ENCODE measurements at places on chromosomes 1 and 21.
A peak's percentile ranks its signal among the peaks of the same experiment; 100 is the strongest.

- DNase-seq, result no peak
These were observed 22.2 kb upstream of the RAP1A start for GRCh38 chr1:111597426-111597825.

- no peak for DNase-seq
These were observed 1.4 kb downstream of the COL6A1 start for GRCh38 chr21:45982758-45983648.

GRCh38 chr21:45303751-45304475 is 16.2 kb upstream of the POFUT2 start:
- DNase-seq, result no peak

DNA sequence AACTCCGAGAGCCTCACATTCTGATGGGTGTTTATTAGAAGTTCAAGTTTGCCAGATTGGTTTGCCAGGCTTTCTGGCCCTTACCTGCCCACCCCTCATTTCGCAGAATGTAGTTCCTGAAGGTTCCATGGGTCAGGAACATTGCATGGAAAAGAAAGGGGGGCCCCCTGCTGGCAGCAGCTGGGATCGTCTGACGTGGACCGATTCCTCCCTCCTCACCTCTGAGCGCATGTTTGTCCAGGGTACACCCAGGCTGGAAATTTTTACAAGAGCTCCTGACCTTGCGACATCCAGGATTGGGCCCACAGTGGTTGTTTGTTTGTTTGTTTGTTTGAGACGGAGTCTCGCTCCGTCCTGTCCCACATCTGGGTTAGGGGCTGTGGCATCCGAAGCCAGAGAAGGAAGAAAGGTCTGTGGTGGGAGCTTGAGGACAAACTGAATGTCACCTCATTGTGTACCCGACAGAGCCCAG is 126.0 kb upstream of the TMEM51 start:
- peak; percentile 89 for DNase-seq

- no peak for DNase-seq
These were observed 12.1 kb upstream of the SLC2A7 start for GRCh38 chr1:9038338-9038650.

GRCh38 chr1:110686188-110686587 is 11.4 kb upstream of the KCNA3 start:
- no peak for DNase-seq

DNA sequence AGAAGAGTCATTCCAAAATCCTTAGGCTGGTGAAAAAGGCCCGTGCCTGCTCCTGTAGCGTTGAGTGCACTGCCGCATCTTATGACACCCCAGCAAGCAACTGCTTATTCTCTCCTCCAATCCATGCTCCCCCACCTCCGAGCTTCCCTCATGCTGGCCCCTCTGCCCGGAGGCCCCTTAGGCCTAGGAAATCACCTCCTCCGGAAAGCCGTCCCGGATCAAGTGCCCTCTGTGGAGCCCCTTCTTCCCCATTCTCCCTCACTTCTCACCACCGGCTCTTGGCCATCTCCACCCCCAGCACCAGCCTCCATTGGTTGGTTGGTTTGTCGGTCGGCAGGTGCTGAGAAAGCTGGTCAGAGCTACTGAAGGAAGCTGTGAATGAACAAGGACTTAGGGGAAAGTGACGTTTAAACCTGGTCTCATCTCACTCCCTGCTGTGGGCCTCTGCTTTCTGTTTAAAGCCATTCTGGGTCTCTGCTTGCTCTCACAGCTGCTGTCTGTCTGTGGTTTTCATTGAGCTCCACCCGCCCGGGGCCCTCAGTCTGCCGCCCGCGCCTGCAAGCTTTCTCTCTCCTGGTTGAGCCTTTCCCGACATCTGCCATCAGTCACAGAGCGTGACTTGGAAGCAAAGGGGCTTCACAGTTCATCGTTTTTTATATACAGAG is 122.2 kb downstream of the KCNN3 start:
- DNase-seq, result peak; percentile 79

- no peak for DNase-seq
These were observed 14.4 kb downstream of the LMNA start for GRCh38 chr1:156128654-156129597.

DNA sequence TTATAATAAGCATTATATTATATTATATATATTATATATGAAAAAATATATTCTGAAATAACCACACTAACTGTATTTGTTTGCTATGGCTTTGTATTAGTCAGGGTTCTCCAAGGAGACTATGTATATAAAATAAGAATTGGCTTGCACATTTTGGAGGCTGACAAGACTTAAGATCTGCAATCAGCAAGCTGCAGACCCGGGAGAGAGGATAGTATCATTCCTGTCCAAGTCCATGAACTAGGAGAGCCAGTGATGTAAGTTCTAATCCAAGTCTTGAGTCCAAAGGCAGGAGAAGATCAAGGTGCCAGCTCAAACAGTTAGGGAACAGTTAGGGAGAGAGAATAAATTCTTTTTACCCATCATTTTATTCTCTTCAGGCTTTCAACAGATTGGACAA is 639.5 kb downstream of the PLPP3 start:
- no peak for DNase-seq

DNA sequence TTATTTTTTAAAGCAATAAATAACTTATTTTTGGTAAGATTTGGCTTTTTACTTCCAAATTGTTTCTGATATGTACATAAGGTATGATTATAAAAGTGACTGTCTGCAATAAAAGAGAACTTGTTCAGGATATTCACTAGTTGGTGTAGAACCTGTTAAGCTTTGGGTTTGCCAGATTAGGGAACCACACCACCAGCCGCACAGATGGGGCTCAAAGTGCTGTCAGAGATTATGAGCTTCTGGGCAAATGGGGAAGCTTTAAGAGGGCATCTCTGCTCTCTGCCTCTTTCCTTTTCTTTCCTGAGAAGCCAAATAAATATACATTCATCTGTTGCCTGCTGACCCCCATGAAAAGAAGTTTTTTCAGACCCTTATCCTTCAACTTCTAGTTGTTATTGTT is 25.4 kb downstream of the IVNS1ABP start:
- DNase-seq, result no peak

DNA sequence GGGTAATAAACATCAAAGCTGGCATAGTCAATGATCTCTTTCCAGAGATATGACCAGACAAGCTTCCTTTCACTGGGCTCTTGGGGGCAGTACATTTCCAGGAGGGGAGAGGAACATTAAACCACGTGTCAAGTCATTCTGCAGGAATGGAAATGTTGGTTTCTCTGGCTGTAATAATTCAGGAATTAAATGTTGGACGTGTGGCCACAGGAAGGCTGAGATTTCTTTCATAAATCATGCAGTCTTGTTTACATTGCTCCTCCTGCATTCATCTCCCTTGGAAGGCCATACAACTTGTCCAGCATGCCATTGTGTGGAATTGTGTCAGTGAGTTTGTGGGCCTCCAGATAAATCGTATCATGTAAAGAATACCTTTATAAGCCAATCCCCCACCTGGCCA is 259.2 kb downstream of the ADGRL2 start:
- no peak for DNase-seq

- DNase-seq, result no peak
These were observed 195.8 kb downstream of the MATN1 start for GRCh38 chr1:30527511-30528140.

DNA sequence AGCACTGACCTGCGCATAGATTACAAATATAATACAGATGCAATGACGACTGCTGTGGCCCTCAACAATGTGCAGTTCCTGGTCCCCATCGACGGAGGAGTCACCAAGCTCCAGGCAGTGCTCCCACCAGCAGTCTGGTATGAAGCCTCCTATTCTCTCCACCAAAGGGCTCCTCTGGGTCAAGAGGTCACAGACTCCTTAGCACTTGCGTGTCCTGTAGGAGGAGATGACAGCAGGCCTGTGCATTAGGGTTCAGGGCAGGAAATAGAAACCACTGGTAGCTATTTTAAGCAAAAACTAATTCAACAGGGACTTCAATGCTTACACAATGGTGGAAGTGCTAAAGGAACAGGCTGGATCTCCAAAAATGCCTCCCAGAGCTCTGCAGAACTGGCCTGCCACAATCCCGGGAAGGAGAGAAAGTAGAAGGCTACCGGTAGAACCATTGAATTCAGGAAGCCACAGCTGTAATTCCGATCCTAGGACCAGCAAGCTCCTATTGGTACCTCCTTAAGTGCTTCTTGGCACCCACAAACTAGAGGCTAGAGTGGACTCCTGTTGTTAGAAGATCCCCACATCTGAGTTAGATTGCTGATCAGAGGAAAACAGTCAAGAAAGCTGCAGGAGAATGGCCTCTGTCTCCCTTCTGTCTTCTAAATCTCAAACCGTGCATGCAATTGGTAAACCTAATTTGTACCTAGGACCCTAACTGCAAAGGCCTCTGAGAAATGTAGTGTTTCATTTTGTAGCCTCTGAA is 12.7 kb upstream of the DYNLT5 start:
- DNase-seq, result no peak

DNA sequence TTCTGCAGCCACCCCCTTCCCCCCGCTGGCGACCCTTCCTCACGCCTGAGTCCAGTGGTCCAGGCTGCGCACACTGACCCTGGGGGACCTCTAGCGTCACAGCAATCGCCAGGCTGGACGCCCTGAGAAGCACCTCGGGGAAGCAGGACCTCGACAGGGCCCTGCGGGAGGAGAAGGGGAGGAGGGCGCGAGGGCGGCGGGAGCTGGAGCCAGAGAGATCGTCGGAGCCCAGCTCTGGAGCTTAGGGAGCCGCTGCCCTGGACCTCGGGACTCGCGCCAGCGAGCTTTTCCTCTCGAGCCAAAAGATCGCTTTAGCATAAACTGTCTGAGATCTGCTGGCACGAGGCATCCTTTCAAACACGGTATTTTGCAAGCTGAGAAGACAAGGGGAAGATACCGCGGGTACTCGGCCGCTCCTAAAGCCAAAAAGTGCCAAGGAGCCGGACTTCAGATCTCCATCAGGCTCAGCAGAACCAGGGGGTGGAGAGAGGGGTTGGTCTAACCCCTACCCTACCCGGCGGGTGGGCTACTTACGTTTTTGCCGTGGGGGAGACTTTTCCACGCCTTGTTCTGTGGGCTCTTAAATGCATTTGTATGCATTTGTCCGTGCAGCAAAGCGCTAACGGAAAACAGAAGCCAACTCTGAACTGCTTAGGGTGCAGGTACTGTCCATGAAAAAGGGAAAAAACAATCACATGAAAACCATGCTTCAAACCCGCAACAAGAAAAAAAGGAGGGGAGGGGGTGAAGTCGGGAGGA is 586 bp downstream of the COL24A1 start:
- peak; percentile 66 for DNase-seq

GRCh38 chr1:1137256-1138045 is 21.6 kb upstream of the C1orf159 start:
- peak; percentile 93 for DNase-seq

- no peak for DNase-seq
These were observed 58.4 kb downstream of the KLHDC7A start for GRCh38 chr1:18539171-18539570.

DNA sequence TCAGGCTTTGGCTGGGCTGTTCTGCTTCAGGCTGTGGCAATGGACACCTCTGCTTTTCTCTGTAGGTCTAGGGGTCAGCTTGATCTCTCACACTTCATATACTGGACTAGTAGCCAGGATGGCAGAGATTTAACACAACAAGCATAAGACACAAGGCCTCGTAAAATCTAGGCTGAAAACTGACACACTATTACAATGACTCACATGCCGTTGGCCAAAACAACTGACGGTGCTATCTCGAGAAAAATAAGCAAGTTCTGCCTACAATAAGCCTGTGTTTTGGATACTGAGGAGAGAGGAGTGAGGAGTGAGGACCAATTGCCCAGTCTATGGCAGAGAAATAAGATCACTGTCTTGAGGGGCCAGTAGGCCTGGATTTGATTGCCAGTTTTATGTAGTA is 840.7 kb upstream of the ADAMTS5 start:
- no peak for DNase-seq

DNA sequence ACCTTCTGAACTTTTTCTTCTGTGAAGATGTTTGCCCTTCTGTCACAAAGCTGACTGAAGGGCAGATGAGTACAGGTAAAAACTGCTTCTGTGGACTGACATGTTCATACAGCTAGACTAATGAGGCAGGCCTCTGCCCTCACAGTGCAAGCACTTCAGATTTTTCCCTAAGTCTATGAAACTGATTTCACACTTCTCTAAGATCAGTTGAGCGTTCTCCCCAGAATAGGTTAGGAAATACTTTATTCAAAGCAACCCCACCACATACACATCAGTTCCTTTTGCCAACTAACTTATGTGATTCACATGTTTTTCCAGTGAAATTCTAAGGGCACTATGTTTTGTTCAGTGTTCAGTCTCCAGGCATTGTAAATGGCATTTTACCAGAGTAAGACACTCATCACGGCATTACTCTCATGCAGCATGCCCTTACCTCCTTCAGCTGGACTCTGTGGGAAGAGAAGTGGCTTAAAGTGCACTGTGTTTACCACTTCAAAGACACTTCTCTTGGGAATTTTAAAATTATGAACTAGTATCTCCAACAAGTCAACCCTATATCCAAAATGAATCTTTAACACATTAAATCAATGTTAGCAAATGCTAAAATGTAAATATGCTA is 5.4 kb upstream of the PSMG1 start:
- peak; percentile 32 for DNase-seq

GRCh38 chr1:25145775-25146393 is 86.4 kb downstream of the SYF2 start:
- DNase-seq, result no peak

GRCh38 chr1:162753998-162754585 is 36.4 kb upstream of the HSD17B7 start:
- no peak for DNase-seq

- DNase-seq, result no peak
These were observed 3.5 kb downstream of the MRPS6 start for GRCh38 chr21:34076835-34077234.

DNA sequence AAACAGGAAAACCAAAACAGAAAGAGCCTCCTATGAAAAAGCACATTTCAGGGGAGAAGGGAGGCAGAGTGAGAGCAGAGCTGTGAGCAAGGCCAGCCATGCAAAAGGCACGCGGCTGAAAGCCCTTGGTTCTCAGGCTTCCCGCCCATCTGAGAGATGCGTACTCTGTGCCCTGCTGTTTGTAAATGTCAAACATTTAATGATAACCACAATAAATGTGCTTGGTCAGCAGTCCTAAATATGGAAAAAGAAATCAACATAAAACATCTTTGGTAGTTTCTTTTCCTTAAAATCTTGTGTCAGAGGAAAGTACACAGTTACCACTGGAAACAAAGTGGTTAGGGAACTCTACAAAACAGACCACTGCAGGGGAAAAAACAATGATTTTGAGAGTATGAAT is 283.1 kb downstream of the DSCAM start:
- DNase-seq, result no peak

GRCh38 chr1:208272311-208272710 is 28.1 kb upstream of the PLXNA2 start:
- no peak for DNase-seq

- no peak for DNase-seq
These were observed 96.5 kb downstream of the PPIAL4G start for GRCh38 chr1:148386617-148387016.
